ENCODE measurements at places on chromosomes 12 and 14. TPM values are rescaled to one million over a fixed set of nuclear protein-coding genes. Genes with fewer than 3 reads are reported as not detected.

- no peak for DNase-seq
Observed at GRCh38 chr12:52494518-52494917, 1.5 kb upstream of the KRT6A start.

GRCh38 chr12:73159954-73160353, 887.8 kb downstream of the TRHDE start:
- DNase-seq: no peak

The TDRD9 gene
- total RNA-seq: not detected

The ESR2 gene
- total RNA-seq: not detected

The PRH2 gene
- not detected for total RNA-seq

DNA sequence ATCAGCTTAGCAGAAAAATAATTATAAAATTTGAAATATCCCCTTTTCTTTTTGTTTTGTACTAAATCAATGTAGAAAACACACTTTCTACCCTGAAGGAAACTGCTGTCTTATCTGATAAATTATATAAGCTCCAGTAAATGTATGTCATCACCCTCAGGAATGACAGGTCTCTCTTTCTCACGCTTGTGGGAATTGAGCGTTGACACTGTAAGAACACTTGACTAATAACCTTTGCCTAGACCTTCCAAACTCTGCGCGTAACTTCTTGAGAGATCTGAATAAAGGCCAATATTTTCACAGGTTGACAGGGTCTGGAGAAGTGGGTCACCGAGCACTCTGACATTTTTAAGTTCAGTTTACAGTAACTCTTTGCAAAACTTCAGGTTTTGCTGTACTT, 138.5 kb downstream of the BCAT1 start:
- no peak for DNase-seq

The DNAJC22 gene
- 9.6 TPM for total RNA-seq

All from Calu3 (cell line).